ENCODE measurements at places on chromosomes 7 and 10. TPM values are rescaled to one million over a fixed set of nuclear protein-coding genes. Genes with fewer than 3 reads are reported as not detected.

GRCh38 chr10:110214371-110214826, 7.0 kb downstream of the MXI1 start:
- no peak for DNase-seq

DNA sequence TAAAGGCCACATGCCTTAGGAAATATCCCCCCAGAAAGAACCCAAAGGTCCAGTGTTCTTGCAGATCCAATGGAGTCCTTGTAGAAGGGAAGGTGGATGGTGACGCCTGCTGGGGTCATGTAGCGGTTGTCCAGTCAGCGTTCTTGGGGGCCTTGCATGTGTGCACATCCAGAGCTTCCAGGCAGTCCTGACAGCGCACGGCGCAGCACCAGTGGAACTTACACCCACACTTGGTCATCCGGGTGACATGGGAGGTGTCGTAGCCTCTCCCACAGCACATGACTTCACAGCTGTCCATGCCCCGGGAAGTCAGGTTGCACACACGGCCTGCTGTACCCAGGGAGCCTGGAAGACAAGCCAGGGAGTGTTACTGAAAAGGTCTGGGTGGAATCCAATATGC, 44.8 kb downstream of the WNT2 start:
- DNase-seq = no peak

DNA sequence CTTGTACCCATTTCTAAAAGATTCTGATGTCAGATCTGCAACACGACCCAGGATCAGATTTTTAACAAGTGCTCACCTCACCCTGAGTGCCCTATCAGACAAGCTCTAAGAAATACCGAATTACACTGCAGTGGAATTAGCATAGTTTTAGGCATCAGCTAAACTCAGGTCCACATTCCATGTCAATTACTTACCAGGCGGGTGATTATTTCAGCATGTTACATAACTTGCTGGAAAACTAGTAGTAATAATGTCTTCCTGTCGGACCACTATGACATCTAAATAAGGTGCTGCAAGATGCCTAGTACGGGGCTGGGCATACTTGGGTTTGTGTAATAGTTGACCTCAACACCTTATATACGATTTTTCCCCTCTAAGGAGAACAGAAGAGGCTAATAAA, 21.0 kb downstream of the TRIL start:
- DNase-seq = no peak

The OR6B1 gene
- polyA plus RNA-seq = not detected

DNA sequence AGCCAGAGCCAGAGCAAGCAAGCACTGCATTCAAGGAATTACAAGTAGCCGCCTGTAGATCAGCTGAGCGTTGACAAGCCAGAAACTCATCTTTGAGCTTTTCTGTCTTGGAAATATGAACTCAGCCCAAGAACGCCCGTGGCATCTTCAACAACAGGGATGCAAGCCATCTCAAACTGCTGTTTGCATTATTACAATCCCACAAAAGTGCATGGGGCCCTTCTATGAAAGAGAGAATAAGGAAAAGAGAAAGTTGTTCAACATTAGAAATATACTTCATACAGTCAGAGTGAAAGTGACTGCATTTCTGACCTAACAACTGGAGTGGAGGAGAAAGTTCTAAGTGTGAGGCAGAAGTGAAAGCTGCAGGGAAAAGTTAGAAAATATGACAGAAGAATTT, 6.5 kb downstream of the SGCE start:
- no peak for DNase-seq

GRCh38 chr7:44153948-44154335, 12.8 kb upstream of the MYL7 start:
- DNase-seq = no peak

Measured in naive thymus-derived CD8-positive, alpha-beta T cell (primary cell).